ENCODE measurements at places on chromosomes 1 and 21.
A peak's percentile ranks its signal among the peaks of the same experiment; 100 is the strongest.

- no peak for DNase-seq
Measured at GRCh38 chr1:58566339-58566738, 10.7 kb downstream of the TACSTD2 start.

GRCh38 chr1:70840260-70840953 is 207.2 kb downstream of the PTGER3 start:
- DNase-seq, result no peak

DNA sequence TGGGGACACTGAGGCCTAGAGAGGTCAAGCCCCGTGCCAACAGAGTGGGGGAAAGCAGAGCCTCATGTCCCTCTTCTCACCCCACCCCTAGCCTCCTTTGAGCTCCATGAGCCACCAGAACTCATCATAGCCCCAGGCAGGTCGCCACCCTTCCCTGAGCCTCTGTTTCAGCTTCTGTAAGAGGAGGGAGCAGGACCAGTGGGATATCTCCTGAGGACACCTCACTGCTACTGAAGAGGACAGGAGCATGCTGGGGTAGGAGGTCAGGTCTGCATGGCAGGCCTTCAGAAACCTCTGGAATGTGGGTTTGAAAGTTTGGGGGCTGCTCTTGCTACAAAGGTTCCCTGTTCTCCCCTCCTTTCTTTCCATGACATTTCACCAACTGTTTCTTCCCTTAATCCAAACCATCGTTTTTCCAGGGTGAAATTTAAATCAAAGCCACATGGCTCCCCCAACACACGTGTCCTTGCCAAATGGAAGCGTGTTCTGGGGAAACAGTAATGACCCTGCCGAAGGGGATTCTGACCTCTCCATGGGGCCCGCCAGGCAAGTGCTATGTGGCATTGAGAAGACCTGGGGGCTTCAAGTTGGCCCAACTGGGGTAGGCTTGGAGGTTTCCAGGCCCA is 88.1 kb upstream of the RUNX3 start:
- DNase-seq, result no peak

DNA sequence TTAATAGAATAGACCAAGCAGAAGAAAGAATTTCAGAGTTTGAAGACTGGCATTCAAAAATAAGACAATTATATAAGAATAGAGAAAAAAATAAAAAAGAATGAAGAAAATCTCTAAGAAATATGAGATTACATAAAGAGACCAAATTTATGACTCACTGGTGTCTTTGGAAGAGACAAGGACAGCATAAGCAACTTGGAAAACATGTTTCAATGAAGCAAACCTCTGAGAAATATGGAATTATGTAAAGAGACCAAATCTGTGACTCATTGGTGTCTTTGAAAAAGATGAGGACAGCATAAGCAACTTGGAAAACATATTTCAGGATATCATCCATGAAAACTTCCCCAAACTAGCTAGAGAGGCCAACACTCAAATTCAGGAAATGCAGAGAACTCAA is 60.4 kb upstream of the LYPLAL1 start:
- no peak for DNase-seq

DNA sequence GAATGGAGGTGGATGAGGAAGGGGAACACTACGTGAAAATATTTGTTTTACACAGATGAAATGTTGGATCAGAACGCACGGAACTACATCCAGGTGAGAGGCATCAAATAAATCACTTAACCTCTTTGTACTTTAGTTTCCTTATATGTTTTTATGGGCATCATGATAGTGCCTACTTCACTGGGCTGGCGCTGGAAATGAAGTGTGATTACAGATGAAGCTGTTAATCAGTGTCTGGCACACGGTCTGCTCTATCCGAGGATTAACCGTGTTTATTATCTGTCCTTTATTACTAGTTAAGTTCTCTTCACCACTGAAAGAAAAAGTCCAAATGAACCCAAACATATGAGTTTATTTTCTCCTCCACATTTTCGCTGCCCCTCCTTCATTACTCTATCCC is 96.0 kb upstream of the TRABD2B start:
- no peak for DNase-seq

GRCh38 chr1:97505816-97506215 is 415.0 kb downstream of the DPYD start:
- DNase-seq, result no peak

- peak; percentile 8 for DNase-seq
Measured at GRCh38 chr1:178189814-178190213, 95.9 kb downstream of the RASAL2 start.

DNA sequence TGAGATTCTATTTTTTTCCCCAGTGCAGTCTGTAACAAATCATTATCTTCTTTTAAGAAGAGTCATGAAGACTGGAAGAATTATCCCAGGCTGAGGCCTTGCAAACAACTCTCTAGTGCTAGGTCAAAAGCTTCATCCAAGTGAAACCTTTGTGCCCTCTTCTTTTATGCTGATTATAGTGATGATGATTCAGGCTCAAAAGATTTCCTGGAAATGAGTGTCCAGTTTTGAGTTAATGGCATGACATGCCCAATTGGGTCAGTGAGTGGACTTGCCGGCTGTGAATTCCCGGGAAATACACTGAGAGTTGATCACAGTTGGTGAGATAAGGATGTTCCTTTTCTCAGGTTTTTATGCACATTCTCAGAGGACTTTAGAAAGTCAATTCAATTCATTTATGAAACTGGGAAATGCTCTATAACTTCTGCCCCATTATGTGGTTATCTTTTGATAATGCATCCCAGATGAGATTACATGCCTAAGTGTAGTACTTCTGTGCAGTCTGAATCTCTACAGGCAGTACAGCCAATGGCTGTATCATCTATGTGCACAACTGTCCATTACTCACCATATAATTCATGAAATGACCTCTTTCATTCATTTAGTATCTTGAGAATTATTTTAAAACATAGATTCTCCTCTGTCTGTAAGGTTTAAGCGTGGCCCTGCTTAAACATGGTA is 66.2 kb downstream of the S1PR1 start:
- DNase-seq, result no peak

DNA sequence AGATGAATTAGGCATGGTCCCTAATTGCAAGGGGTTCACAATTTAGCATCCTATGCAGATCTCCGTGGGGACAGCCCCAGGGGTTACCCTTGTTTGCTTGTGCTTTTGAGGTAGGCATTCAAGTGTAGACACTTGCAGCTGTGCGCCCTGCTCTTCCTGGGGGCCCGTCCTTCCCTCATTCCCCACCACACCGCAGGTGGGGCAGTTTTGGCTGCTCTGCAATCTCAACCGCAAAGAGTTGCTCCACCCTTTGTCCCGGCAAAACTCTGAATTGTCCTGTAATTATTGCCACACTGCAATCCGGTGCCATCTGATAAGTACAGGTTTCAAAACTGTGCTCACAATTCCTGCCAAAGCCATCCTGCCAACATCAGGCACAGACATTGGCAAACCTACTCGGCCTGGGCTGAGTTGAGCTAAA is 65.4 kb upstream of the LYST start:
- no peak for DNase-seq

- no peak for DNase-seq
Measured at GRCh38 chr1:197838836-197839235, 63.6 kb upstream of the DENND1B start.

- DNase-seq, result no peak
Measured at GRCh38 chr1:195908121-195908520, 700.1 kb downstream of the KCNT2 start.

DNA sequence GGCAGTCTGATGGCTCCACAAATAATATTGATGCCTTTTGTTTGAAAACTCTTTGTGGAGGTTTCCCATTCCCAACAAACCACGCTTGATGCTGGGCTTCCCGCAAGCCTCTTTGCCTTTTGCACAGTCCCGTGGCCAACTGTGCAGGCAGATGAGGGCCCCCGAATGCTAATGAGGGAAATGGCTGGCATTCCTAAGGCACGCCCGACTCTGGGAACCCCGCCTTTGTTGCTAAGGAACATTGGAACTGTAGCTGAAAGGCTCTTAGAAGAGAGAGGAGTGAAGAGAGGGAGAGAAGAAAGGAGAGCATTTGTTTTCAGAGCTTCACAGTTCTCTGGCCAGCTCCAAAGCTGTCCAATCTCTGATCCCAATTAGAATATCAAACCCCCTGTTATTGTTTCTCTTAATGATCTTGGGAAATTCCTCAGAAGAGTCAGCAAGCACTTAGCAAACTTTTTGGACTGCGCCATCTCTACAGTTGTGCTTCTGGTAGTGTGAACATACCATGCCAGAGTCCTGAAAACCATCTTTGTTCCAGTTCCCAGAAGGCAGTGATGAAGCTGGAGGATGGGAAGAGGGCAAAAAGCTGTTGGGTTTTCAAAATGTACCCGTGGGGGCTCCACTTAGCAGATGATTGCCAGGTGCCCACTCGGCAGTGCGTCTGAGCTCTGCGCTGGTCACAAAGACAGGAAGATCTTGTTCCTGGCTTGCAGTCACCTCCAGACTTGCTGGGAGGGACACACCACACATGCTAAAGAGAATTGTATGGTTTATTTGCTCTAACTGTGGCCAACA is 60.1 kb upstream of the CYP2J2 start:
- DNase-seq, result no peak

DNA sequence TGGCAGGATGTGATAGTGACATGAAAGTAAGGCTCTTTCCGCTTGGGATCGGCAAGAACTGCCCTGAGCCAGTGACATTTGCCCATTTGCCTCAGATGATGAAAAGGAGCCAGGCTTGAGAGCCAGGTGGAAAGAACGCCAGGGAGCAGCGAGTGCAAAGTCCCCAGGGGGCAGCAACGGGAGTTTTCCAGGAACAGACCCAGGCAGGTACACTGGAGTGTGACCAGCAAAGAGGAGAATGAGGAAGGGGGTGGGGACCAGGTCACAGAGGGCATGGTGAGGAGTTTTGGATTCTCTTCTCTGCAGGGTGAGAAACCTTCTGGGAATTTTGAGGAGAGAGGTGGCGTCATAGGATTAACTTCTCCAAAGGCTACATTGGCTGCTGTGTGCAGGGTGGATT is 10.8 kb upstream of the ETS2 start:
- no peak for DNase-seq

GRCh38 chr21:26710155-26710554 is 135.1 kb downstream of the ADAMTS1 start:
- DNase-seq, result no peak

DNA sequence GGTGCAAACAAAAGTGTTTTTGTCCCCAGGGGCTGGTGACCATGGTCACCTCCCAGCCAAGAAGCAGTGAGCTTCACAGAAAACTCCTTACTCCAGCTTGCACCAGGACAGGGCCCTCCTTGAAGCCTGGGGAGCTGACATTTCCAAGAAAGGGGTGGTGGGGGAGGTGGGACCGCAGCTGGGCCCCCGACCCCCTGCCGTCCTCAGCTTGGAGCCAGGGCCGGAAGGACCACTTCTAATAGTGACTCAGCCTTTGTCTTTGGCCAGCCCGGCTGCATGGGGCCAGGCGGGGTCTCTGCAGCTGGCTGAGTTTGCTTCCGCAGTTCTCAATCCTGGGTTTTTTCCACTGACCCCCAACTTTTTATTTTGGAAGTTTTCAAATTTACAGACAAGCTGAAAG is 136.5 kb upstream of the POU3F1 start:
- DNase-seq, result no peak

DNA sequence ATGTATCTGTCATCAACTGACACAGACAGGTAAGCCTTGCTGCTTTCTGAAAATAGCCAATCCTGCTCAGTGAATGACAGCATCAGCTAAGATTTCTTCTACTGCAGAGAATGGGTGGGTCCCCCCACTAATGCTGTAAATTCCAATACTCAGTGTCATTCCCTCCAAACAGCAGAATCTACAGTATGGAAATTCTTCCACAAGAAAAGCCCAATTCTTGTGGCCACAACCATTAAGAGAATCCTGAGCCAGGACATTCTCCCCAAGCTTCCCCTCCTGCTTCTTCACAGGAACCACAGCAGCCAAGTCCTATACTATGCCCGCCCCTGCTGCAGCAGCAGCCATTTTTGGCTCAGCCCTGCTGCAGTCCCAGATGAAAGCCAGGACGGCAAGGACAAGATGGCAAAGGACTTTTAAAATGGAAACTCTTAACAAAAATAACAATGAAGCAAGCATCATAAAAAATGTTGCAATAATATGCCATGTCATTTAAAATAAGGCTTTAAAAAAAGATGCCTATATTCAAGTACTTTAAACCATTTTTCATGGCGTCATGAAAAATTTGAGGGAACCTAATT is 26.8 kb downstream of the EIF4G3 start:
- DNase-seq, result no peak

DNA sequence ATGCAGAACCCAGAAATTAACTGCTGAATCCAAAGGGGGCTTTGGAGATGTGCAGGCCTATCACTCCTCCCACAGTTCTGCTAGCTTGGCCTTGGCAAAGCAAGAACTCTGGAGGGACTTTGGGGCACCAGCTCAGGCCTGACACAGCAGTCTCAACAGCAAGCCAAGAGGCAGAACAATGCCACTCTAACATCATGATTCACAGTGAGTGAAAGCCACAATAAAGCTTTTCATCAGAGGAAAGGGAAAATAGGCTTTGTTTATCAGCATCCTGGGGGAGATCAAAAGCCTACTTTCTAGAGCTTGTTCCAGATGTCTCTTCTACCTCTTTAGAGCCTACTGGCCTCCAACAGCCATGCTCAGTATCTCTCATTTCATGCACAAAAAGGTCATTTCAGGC is 283.4 kb downstream of the KCNH1 start:
- DNase-seq, result no peak

DNA sequence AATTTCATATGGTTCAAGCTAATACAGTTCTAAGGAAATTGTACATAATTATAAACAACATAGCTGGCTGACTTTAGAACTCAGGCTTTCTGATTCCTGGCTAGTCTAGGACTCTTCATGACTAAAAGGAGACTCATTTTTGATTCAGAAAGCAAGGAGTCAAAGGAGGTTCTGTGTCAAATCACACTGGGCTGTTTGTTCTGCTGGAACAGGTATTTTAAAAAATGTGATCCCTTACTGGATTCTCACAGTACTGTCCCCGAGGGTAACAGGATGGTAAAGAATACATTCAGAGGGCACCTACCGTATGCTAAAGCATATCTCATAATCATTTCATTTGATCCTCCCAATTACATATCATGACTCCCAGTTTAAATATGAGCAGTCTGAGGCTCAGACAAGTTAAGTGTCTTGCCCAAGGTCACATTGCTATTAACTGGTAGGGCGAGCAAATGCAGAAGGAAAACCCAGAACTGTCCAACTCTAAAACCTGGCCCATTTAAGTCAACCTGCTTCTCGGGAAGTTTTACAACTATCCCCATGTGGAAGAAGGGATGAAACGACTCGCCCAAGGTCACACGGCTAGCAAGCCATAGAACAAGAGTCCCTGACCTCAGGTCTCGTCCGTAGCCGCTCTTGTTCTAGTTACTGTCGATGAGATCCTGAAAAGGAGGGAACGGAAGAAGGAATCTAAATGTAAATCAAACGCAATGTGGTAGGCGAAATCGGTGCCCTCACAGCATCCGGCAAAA is 675 bp downstream of the MYSM1 start:
- no peak for DNase-seq

GRCh38 chr1:114522264-114522575 is 11.2 kb upstream of the TRIM33 start:
- no peak for DNase-seq

GRCh38 chr1:98468111-98468717 is 193.3 kb upstream of the SNX7 start:
- no peak for DNase-seq

GRCh38 chr1:160410406-160411005 is 10.1 kb downstream of the VANGL2 start:
- DNase-seq, result no peak

GRCh38 chr1:8899046-8899445 is 20.6 kb upstream of the ENO1 start:
- DNase-seq, result no peak

Measured in GM06990 (cell line).